Kidney epithelial cell (primary cell): ENCODE measurements at places on chromosomes 6 and 20. TPM values are rescaled to one million over a fixed set of nuclear protein-coding genes. Genes with fewer than 3 reads are reported as not detected.

DNA sequence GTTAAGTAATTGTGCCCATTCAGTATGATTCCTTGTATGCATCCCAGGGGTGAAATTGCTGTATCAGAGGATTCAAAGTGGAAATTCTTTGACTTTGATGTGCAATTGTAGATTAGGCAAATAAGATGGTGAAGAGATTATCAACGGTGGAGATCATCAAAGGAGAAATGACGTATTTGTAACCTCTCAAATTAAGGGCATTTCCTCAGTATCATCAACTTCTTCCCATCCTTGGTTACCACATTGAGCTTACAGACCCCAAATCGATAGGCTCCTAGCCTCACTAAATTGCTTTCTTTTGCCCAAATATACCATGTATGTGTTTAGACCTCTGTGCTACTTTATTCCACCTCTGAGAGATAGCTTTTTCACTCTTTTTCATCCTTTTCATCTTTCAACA is 213.1 kb upstream of the ZFP64 start:
- DNase-seq: no peak

Gene C6orf163
- 0.55 and 0.71 TPM in 2 replicates for total RNA-seq

GRCh38 chr6:143872201-143872600 is 7.9 kb downstream of the ZC2HC1B start:
- no peak for DNase-seq

DNA sequence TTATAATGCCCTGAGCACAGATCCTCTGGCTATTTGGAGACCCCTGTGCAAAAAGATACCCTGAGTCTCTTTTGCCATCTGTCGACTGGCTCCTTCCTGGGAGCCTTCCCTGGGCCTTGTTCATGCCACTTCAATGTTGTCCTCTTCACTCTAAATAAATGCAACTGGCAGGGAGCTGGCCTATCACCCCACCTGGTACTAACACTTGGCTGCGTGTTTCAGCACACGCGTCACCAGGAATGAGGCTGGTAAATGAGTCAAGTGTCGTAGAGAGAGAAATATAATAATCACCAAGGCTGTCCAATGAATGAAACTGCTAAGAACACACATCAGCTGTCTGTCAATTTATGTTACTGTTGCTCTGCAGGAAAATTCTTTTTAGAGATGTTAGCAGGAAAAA is 374.6 kb upstream of the JARID2 start:
- DNase-seq: no peak

DNA sequence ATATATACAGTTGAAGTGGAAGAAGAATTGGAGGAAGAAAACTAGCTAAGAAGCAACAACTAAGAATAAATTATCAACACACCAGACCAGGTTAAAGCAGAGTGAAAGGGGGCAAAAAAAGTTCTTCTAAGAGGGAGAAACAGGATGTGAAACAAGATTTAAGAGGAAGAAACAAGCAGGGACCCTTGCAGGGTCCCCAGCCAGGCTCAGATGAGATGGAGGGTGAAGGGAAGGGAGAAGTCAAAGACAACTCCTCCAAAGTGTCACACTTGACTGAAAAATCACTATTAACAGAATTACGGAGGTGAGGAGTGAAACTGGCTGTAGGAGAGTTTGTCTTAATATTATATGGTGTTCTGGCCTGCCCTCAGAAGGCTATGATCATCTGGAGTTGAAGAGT is 65.4 kb downstream of the MTFR2 start:
- DNase-seq: no peak

DNA sequence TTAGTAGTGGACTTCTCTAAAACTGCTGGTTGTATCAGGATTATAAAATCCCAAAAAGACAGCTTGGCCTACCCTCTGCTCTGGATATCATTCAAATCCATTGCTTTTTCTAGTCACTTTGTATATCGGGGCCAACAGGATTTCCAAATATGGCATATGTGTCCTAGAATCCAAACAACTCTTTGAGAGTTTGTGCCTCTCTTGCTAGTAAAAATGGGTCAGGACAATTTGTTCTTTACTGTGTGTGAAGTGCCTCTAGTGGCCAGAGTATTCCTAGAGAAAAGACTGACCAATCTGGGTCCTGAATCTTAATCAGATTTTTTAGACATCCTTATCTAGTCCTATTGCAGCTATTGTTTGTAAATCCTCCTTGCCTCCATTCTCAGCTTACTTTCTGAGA is 33.5 kb upstream of the MANEA start:
- no peak for DNase-seq

DNA sequence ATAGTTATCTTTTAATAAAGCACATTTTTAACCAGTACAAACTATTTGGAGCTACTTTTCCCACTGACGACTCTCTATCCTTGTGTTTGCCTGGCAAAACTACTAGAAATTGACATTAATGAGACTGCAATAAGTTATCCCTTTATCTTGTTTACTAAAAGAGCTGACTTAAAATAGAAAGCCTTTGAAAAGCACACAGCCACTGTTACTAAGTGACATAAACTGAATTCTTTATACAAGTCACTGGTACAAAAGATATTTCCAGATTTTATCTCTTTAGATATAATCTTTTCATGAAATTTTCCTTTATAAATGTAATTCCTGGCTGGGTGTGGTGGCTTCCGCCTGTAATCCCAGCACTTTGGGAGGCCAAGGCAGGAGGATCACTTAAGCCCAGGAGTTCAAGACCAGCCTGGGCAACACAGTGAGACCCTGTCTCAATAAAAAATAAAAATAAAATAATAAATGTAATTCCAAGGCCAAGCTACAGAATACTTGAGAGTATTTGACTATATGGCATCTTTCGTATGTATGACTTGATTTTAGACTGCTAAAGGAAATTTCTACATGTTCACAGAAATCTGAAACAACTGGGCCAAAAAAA is 9.5 kb downstream of the MBOAT1 start:
- DNase-seq: no peak

DNA sequence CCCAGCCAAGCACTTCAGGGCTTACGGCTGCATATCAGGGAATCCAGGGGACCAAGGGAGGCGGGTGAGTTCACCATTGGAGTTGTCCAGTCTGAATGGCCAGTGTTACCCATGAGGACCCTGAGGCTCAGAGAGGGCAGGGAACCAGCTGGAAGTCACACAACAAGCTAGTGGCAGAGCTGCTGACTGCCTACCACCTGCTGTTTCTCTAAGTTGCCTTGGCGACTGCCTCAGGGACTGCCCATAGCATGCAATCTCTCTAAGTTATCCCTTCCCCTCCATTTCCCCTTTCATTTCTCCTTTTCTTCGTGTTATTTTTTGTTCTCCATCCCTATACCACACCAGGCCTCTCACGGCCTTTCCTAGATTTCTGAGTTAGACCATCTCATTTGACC is 71.8 kb upstream of the SIRPA start:
- DNase-seq: no peak

- DNase-seq: no peak
These were observed 112.9 kb upstream of the BTN3A2 start for GRCh38 chr6:26252077-26252472.
